ENCODE measurements at places on chromosomes 2 and 18.

DNA sequence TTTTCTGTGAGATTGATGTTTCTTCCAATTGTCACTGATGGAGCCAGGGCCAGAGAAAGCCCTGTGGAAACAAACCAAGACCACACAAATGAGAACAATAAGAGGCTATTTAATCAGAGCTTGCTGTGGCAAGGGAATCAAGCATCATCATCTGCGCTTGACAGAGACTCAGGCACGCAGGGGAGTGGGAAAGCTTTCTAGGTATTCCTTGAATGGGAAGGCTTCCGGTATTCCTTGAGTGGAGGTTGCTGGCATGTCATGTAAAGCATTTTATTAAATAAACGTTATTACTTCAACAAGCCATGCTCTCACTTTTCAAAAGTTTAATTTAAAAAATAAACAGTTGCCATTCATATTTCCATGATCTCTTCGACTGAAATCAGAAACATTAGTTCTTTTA, 194.6 kb upstream of the SYT4 start:
- no peak for DNase-seq

- DNase-seq, result no peak
Observed at GRCh38 chr2:67627456-67628207, 230.5 kb downstream of the ETAA1 start.

DNA sequence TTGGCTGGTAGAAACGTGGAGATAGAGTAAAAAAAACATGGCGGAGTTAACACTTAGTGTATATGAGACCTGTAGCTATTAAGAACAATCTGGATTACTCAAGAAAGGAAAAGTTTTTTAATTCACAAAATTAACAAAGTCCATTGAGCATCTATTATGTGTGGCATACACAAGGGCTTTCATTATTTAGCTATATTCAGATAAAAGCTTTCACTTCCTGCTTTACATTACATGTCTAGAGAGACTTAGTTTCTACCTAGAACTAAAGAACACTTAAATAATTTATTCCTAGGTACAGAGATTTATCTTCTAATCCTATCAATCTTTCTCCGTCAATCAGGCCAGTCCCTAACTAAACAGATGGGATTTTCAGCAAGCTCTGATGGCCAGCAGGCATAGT, 196.0 kb upstream of the SLC39A10 start:
- no peak for DNase-seq

GRCh38 chr2:233189025-233189424, 62.4 kb upstream of the ATG16L1 start:
- DNase-seq, result no peak

GRCh38 chr2:9356261-9356660, 67.1 kb downstream of the ITGB1BP1 start:
- no peak for DNase-seq

- DNase-seq, result no peak
Observed at GRCh38 chr18:50870138-50870845, 8.6 kb upstream of the ME2 start.

- DNase-seq, result no peak
Observed at GRCh38 chr2:42792583-42793333, at the start of gene HAAO. HAAO (minus strand) TSS chr2:42792583; CDS start chr2:42792536, 47 bp downstream.

DNA sequence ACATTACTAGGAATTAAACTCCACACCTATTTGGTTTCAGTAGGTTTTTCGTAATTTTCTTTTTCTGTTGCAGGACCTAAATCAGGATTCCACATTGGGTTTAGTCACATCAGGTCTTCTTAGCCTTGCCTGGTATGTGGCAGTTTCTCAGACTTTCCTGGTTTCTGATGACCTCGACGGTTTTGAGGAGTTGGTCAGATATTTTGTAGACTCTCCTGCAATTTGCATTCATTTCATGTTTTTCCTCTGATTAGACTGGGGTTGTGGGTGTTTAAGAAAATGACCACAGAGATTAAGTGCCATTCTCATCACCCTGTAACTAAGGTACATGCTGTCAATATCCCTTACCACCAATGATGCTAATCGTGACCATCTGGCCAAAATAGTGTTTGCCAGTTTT, 97.3 kb upstream of the ST6GAL2 start:
- no peak for DNase-seq

DNA sequence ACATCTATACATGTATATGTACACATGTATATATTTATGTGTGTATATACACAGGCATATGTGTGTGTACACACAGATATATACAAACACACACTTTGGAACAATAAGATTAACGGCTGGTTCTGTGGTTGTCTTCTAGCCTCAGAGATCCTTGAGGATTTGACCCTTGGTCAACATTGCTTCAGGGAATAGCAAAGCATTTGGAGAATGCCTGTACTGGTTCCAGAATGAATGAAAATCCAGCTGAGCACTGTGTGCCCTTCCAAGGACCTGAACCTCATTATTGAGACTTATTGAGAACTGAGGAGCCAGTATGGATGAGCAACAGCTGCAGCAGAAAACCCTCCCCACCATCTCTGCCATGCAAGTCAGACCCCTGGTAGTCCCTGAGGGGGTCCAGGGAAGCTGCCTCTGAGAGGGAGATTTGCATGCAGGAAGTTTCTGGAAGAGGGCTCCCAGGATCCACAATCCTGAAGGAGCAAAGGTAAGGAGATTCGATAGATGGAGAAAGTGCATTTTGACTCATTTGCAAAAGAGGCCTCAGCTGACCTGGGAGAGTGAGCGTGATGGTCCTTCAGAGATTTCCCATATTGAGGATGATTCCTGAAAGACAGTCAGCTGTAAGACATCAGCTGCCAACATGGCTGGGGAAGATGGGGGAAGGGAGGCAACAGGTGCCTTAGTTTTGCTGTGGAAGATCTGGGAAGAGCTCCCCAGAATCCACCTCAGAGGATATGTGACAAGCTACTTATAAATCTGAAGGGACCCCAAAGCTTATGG, 166.6 kb upstream of the NCKAP5 start:
- no peak for DNase-seq

DNA sequence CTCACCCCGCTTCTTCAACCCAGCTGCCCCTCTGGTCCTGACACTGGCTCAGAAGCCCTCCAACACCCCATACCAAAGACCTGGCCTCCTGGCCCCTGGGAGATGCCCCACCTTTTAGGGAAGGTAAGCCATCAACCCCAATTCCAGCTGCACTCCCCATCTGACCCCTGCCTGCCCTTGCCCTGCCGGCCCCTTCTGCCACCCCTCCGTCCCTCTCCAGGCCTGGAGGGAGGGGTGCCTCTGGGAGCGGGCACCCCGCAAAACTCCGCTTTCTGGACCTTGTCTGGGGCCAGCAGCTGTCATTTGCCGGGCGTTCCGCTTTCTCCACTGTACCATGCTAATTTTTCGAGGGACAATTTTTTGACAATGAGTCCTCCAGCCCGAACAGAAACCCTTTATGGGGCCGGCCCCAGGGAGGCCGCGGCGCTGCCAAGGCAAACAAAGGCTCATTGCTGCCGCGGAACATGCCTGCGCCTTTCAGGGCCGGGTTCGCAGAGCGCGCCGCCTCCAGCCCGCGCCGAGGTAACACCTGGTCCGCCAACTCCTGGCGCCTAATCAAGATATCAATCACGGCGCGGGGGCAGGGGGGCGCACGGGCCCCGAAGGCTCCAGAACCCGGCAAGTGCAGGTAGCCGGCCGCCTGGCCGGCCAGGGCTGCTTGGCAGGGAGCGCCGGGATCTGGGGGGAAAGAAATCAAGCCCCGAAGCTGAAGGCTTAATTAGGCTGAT, 96.0 kb downstream of the INHBB start:
- no peak for DNase-seq

- no peak for DNase-seq
Observed at GRCh38 chr18:62389761-62390481, 64.8 kb downstream of the TNFRSF11A start.

DNA sequence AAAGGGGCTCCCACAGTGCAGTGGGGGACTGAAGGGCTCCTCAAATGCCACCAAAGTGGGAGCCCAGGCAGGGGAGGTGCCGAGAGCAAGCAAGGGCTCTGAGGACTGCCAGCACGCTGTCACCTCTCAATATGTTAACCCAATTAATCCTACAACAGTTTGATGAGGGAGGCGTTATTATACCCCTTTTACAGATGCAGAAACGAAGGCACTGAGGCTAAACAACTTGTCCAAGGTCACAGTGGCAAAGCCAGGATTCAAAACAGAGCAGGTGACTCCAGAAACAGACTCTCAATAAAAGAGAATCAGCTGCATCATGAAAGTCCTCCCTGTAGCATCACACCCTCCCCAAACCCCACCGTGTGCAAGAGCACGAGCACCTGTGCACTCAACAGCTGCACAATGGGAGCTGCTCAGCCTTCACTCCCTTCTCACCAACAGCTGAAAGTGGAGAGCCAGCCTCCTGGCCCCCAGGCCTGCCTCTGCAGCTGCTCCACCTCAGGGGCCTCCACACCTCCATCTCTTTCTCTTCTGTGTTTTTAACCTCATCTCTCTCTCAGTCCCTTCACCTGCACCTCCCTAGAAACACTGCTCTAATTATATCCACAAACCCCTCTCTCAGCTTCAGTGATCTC, 8.1 kb downstream of the NPC1 start:
- DNase-seq, result no peak

DNA sequence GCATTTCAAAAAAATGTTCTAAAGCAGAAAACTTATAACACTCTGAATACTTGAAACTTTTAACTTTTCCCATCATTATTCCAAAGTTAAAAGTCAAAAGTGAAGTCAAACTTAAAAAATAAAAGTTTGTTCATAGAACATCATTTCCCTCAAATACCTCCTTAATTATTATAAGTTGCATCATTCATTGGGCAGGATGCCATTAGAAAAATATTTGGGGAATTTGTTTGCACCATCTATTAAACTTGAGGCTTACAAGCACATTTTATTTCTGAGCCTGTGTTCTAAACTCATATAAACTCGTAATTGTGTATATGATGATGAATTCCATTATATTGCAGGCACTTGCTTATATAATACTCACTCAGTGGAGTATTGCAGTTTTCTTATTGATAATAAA, 588.0 kb upstream of the NRXN1 start:
- DNase-seq, result no peak

DNA sequence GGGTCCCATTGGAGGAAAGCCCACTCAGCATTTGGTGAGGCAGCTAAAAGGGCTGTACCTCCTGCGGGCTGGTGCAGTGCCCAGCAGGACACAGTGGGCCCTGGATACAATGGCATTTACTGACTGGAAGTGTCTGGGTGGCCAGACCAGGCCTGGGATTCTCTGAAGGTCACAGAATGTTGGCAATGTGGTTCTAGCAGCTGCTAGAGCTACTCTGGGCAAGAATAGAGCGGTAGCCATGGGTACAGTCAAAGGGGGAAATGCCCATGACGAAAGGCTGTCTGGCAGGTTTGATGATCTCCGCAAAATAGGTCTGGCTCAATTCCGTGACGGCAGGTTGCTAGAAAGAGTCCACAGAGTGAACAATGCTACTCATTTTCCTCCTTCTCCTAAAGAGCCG, 241.8 kb downstream of the AFF3 start:
- DNase-seq, result no peak

DNA sequence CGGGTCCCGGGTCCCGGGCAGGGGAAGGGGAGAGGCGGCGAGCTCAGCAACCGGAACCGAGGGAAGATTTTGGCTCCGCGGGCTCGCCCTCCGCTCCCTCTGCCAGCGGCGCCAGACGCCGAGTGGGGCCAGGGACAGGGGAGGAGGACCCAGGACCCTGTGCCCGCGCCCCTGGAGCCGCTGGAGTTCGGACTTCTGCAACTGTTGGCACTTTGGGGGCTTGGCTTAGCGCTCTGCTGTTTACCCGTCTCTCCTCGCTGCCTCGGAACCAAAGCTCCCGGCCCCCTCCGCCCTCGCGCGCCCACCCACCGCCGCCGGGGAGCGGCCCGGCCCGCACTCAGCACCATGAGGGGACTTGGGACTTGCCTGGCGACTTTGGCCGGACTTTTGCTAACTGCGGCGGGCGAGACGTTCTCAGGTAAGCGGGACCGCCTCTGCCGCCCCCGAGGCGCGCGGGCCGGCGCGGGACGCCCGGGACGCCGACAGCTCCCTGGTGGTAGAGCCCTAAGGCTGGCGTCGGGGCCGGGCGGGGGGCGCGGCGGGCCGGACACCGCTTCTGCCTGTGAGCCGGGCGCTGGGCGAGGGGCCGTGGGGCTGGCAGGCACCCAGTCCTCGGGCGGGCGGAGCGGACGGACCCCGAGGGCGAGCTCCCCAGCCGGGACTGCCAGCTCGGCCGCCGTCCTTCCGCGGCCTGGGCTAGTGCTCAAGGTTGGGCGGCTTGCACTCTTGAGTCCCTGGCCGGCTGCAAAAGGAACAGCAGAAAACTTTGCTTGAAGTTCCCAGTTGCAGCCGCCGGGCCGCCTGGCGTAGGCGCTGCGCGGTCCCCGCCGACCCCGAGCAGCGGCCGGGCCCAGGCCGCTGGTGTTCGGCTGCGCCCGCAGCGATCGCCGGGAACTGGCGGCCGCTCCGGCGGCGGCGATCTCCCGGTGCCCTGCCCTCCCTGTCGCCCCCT, 634 bp downstream of the PTPRM start:
- DNase-seq, result no peak

- DNase-seq, result no peak
Observed at GRCh38 chr2:232203936-232204335, 174.6 kb upstream of the ALPP start.

GRCh38 chr18:36505665-36506064, 208.2 kb downstream of the FHOD3 start:
- DNase-seq, result no peak

GRCh38 chr2:201983174-201983573, 50.5 kb upstream of the FZD7 start:
- DNase-seq, result no peak

- DNase-seq, result no peak
Observed at GRCh38 chr2:134243244-134243643, 10.6 kb upstream of the MGAT5 start.

GRCh38 chr2:84882775-84883550, 2.1 kb upstream of the TRABD2A start:
- no peak for DNase-seq

- no peak for DNase-seq
Observed at GRCh38 chr2:47223980-47224379, 68.9 kb upstream of the STPG4 start.

DNA sequence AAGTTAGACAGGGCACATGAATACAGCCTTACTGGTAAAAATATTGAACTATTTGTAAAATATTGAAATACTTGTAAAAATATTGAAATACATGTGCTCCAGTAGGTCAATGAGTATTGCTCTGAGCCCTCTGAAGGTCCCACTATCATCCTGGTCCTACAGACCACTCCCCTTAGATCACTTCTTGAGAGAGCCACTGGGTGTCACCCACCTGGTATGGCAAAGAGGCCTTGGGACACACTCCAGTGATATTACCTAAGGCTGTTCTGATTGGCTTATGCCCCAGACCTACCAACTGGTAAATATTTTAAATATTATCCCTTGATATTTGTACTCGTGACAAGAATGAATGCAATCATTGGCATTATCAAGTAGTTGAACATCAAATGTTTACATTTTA, 5.0 kb downstream of the THSD7B start:
- DNase-seq, result no peak

- no peak for DNase-seq
Observed at GRCh38 chr2:175009917-175010621, 4.9 kb upstream of the CHN1 start.

GRCh38 chr2:197135806-197136205, 174.8 kb downstream of the ANKRD44 start:
- no peak for DNase-seq

DNA sequence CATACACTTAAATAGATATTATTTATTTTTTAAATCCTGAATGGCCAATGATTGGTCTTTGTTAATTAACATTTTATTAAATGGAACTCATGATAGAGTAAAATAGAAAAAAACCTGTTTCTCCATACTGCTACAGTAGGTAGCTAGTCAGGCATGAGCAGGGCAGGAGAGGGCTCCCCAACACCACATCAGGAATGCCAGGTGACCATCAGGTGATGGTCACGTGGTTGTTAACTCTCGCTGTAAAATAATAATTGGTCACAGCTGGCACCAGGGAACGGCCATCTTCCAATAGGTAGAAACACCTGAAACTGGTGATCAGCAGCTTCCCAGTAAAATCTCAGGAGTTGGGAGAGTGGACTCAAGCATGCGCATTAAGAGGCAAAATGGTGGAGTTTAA, 172.2 kb downstream of the MEIS1 start:
- DNase-seq, result no peak
